Cardiac septum (tissue), 1 donor: ENCODE measurements at places on chromosomes 2 and 18. TPM values are rescaled to one million over a fixed set of nuclear protein-coding genes. Genes with fewer than 3 reads are reported as not detected.
A peak's percentile ranks its signal among the peaks of the same experiment; 100 is the strongest.

DNA sequence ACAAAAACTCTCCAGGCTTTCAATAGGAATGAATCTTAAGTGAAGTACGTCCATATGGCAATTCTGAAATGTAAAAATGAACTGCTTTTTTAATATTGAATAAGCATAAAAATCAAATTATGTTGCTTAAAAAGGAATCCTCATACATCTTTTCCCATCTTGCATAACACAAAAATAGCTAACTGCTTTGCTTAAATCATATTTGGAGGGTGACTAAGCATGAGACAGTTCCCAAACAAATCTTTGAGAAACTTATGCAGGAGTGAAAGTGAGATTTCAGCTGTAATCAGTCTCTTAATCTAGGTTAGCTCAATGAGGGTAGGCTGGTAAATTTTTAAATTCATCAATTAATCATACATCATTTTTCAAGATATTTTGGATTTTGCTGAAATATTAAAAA is 111.5 kb downstream of the MBD5 start:
- DNase-seq = no peak

Gene TXNL1
- 68.3 TPM for total RNA-seq

GRCh38 chr2:18404708-18405107 is 155.7 kb downstream of the RDH14 start:
- DNase-seq = no peak

DNA sequence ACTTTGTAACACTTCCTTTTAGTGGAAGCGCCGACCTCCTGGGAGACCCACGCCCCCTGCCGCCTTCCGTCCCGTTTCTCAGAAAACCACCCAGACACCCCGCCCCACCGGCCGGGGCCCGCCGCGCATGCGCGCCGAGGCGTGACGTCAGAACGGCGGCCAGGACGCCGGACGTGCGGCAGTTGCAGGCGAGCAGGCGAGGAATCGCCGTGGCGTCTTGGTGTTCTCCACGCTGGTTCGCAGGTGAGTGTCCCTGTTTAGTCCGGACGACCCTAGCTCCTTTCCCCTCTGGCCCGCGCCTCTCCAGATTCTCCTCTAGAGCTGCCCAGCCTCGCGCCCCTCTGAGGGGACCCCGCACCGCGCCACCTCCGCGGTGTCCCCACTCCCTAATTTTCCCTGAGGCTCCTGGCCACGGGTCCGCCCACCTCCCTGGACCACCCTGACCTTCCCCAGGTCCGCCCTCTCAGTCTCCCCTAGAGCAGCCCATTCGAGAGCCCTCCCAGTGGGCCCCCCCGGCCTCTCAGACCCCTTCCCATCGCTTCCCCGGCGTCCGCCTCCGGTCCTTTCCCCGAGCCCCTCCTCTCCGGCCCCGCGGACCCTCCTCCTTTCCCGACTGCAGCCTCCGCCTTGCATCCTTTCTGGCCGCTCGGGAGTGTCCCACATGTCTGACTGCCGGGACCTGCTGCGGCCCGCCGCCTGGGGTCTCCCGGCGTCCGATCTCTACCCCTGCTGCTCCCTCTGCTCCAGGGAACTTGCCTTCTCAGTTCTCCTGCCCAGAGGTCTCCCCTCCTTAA is at the start of gene PLEKHB2:
Gene PLEKHB2, plus strand, starts transcription at position 181 of the 794 bp plus-strand sequence. CDS start 15,606 bp downstream, outside the sequence.
- peak; percentile 97 for DNase-seq

Gene SLC23A3
- 0.48 TPM for total RNA-seq

Gene XDH
- total RNA-seq = not detected

GRCh38 chr2:30823452-30823851 is 16.2 kb upstream of the CAPN13 start:
- DNase-seq = no peak

DNA sequence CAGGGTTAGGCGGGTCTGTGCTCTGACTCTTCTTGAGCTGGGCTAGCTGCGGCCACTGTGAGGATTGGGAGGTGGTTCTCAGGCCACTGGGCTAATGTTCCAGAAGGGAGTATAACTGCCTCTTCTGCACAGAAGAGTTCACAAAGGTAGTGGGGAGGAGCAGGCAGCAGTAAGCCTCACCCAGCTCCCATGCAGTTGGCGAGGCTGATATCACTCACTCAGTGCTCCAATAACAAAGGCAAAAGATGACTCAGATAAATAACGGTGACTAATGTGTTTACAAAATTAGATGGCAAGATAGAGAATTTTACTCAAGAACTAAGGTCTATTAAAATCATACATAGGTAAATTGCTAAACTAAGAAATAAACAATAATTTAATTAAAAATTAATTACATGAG is 174.2 kb upstream of the TMEM200C start:
- DNase-seq = no peak

Gene NPHP1
- total RNA-seq = 4.8 TPM

Gene SGPP2
- 1.0 TPM for total RNA-seq

Gene ITGAV
- total RNA-seq = 234 TPM

DNA sequence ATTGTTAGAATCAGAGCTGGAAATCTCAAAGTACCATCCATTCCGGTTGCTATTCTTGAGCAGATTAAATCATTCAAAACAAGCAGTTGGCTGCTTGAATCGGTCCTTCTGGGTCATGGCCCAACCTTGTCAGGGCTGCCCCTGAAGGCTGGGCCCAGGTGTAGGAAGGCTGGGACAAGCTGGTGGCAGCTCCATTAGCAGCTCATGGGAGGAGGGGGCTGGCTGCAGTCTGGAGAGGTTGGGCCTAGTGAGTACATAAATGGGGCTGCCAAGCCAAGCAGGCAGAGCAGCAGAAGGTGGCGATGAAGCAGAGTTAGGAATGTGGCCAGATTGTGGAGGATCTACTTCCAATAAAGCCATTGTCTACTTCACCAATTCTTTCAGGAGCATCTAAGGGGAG is 81.4 kb downstream of the ADCYAP1 start:
- DNase-seq = no peak
